ENCODE measurements at places on chromosomes 2 and 18.

- DNase-seq, result no peak
These were observed 11.1 kb upstream of the RPIA start for GRCh38 chr2:88680266-88680902.

GRCh38 chr2:23772056-23772455, 154.9 kb downstream of the ATAD2B start:
- DNase-seq, result no peak

- DNase-seq, result no peak
These were observed 33.7 kb upstream of the C18orf32 start for GRCh38 chr18:49520661-49521145.

DNA sequence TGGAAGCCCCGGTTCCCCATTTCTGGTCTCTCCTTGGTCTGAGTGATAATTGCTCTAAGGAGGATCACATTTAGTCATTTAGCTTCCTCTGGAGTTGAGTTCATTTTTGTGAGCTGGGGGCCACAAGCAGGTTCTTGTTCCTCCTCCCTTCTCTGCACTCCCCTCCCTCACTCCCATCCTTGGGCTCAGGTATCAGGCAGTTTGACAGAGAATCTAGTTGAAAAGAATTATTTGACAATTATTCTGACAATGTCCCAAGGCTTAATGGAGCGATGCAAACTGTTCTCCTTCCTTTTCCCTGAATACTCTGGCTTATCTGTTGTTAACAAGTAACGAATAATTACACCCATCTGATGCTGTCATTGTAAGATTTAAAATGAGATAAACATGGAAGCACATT, 61.5 kb downstream of the SERPINB8 start:
- DNase-seq, result no peak

GRCh38 chr2:99825630-99826029, 316.8 kb downstream of the AFF3 start:
- no peak for DNase-seq

DNA sequence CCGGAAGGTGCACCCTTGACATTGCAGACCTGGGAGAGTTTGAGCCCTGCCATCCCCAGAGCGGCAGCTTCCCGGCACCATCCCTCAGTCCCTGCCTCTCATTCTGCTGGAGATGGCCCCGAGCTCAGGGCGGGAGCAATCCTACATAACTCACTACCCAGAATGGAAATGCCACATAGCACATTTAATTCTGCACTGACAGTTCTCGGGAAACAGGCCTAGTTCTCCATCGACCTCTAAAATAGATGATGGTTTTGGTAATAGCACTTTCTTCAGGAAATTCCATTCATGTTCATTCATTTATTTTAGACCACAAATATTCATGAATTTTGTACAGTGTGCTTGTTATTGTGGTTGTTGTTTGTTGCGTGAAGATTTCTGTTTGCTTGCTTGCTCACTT, 92.9 kb upstream of the SLC14A2 start:
- no peak for DNase-seq

DNA sequence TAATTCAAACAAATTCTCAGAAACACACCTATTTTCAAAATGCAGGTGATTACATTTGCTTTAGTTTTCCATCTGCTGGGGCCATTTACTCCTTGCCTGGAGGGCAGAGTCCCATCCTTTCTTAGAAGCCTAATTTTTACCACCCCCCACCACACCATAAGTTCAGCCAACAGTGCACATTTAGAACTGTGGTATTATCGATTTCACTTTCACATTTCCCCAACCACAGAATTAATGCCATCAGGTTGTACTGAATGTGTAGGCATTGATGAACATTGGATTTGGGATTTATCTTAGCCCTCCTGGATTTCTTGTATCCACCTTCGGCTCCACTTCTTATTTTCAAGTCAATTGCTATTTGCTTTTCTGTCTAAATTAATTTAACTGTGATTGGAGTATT, 4.5 kb downstream of the SCYGR3 start:
- DNase-seq, result no peak

DNA sequence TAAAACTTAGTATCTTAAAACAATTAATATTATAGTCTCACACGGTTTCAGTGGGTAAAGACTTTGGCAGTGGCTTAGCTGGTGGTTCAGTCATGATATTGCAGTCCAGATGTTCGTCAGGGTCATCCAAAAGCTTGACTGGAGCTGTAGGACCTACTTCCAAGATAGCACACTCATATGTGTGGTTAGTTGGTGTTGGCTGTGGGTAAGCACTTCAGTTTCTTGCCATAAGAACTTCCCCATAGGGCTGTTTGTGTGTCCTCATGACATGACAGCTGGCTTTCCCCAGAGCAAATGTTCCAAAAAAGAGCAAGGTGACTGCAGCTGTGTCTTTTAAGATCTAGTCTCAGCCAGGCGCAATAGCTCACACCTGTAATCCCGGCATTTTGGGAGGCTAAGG, 48.5 kb upstream of the EPC2 start:
- no peak for DNase-seq

DNA sequence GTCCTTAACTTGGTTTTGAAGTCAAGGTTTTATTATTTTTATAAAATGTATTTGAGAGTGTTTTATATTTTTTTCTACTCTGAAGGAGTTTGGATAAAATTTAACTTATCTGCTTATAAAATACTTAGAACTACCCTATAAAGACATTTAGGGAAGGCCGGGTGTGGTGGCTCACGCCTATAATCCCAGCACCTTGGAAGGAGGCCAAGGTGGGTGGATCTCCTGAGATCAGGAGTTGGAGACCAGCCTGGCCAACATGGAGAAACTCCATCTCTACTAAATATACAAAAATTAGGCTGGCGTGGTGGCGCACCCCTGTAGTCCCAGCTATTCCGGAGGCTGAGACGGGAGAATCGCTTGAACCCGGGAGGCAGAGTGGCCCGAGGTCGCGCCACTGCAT, 486.4 kb downstream of the DSC3 start:
- no peak for DNase-seq

DNA sequence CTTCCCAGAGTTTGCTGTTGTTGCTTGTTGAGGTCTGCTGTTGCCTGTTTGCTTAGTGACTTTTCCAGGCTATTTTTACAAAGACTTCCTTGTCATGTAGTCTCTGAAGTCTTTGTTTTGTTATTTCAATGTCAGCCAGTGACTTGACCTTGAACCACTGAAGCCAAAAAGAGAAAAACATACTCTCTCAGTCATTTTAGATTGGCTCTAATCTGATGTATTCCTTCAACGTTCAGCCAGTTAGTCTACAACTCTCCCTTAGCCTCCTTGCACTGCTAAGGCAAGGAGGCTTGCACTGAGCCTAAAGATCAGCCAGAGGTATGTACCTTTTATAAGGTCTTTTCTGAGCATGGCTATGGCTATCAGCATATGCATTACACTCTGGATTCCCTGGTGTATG, 27.9 kb downstream of the KIAA1328 start:
- no peak for DNase-seq

- DNase-seq, result peak; percentile 44
These were observed 1.3 kb downstream of the HDAC4 start for GRCh38 chr2:239399433-239399920.

GRCh38 chr2:128233790-128234395, 84.8 kb downstream of the HS6ST1 start:
- no peak for DNase-seq

GRCh38 chr2:190420801-190421200, 12.6 kb downstream of the MFSD6 start:
- no peak for DNase-seq

- no peak for DNase-seq
These were observed 61.6 kb downstream of the MYT1L start for GRCh38 chr2:2269426-2269825.

GRCh38 chr18:8367217-8367988, 241.8 kb upstream of the RAB12 start:
- DNase-seq, result peak; percentile 38

- no peak for DNase-seq
These were observed 74.9 kb downstream of the ID2 start for GRCh38 chr2:8756716-8757115.

- DNase-seq, result no peak
These were observed 36.4 kb downstream of the METTL4 start for GRCh38 chr18:2534906-2535305.

GRCh38 chr18:32577561-32577960, 106.9 kb upstream of the GAREM1 start:
- no peak for DNase-seq

GRCh38 chr2:208827549-208828221, 421.1 kb downstream of the PTH2R start:
- no peak for DNase-seq

Data from stimulated activated naive CD8-positive, alpha-beta T cell treated with anti-CD3 and anti-CD28 coated beads, Interleukin-15, Interleukin-2, amounts not matched to agents 100 U/mL and 50 U/mL, for 24 hours (primary cell).